Ovary (tissue), 10 donors: ENCODE measurements at places on chromosomes 13 and 19. TPM values are rescaled to one million over a fixed set of nuclear protein-coding genes. Genes with fewer than 3 reads are reported as not detected.

ZMYM5 gene
- 15.9 TPM for total RNA-seq

CD33 gene
- 5.0 TPM for total RNA-seq

GRCh38 chr19:31290931-31291590 lies 58.2 kb downstream of the TSHZ3 start:
- H3K27ac ChIP-seq = no peak overlapping the region
- no peak overlapping the region for H3K4me3 ChIP-seq
- peaks cover 8% of the 10 kb centered on the region for H3K4me1 ChIP-seq
- no peaks in the 10 kb centered on the region for H3K27me3 ChIP-seq
- no peaks in the 10 kb centered on the region for H3K36me3 ChIP-seq

DNA sequence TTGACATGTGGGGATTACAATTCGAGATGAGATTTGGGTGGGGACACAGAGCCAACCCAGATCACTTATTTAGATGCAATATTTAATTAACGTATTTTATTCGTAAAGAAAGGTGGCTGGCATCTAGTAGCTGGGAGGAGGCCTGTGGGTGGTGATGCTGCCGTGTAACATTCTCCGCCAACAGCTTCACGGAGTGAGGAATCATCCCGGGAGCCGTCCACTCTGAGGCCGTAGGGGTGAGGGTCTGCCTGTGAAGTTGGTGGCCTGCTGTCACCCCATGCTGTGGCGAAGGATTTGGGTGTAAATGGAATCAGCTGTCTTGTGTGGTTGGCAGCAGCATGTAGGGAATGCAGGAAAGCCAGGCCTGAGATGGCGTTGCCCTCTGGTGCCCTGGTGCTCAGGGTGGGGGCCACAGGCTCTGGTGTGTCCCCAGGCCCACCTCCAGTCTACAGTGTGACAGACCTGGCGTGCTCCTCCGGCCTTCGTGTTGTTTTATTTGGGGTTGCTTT lies 3.3 kb upstream of the TEX29 start:
- H3K27me3 ChIP-seq = no peaks in the 10 kb centered on the region
- H3K36me3 ChIP-seq = no peaks in the 10 kb centered on the region
- no peaks in the 10 kb centered on the region for H3K4me1 ChIP-seq
- no peak for DNase-seq

DNA sequence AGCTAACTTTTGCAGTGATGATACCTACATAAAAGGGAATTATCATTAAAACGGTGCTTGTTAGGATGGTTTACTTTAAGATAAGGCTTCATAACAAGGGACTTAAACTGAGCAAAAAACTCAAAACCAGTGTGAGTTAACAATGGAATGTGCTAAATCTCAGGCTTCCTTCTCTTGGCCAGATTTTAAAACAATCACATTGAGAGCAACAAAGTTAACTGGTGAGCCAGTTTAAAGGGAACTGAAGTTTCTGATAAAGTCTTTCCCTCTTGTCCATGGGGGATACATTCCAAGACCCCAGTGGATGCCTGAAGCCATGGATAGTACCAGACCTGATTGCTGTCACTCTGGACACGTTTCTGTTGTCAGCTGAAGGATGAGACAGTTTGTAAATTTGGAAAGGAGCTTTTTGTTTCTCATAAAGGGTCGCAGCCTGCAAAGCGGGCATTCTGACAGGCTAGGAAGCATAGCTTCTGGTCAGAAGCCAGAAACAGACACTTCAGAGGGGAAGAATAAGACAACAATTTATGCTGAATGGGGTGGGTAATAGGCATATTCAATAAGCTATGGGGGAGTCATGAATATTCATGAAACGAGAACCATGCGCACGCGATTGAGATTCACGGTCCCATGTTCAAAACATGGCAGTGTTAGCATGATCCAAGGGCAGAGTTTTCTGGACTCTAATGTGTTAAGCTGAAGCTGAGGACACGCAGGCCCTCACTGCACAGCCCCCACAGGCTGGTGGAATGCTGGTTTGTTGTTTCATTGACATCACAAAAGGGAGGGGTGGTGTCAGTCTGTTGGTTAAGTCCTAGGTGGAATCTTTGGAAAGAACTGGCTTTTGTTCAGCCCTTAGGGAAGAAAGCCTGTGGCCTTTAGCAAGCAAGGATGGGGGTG lies 150.6 kb upstream of the RNF113B start:
- H3K36me3 ChIP-seq = no peaks in the 10 kb centered on the region
- no peak overlapping the region for H3K4me3 ChIP-seq
- DNase-seq = no peak
- no peaks in the 10 kb centered on the region for H3K27me3 ChIP-seq

DNA sequence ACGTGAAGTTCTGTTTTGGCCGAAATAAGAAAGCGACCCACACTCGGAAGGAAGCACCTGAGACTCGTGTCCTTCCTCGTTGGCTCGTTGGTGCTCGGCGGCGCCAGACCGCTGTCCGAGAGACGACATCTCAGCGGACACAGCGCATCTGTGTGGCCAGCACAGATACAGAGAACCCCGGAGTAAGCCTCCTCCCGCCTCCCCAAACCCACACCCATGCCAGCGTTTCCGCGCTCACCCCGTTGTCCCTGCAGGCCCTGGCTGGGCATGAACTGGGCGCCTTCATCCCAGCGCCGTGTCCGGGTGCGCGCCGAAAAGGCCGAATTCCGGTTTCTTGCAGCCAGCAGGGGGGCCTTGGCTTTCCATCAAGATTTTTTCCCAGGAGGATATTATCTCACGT lies 127.6 kb downstream of the SOX1 start:
- no peaks in the 10 kb centered on the region for H3K36me3 ChIP-seq
- H3K4me1 ChIP-seq = no peaks in the 10 kb centered on the region
- H3K4me3 ChIP-seq = no peak overlapping the region
- H3K27me3 ChIP-seq = no peaks in the 10 kb centered on the region
- H3K27ac ChIP-seq = no peak overlapping the region

DNA sequence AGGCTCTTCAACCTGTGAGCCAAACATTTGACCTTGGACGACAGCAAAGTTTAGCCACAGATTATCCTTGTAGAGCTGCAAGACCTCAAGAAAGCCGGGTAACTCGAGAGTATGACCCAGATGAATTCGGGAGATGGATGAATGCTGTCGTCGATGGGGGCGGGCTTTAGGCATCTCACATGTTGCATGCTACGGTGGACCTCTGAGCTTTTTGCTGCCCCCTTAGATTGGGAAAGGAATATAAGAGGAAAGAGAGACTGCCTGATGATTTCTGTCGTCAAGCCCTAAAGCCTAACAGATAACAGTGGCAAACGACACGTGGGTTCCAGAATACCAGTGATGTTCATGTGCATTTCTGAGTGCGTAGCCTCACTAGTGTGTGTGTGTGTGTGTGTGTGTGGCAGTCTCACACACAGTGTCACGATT lies 730 bp upstream of the ABCC4 start:
- H3K27ac ChIP-seq = no peak overlapping the region
- H3K4me1 ChIP-seq = no peaks in the 10 kb centered on the region
- H3K36me3 ChIP-seq = no peaks in the 10 kb centered on the region
- H3K27me3 ChIP-seq = no peaks in the 10 kb centered on the region
- no peak for DNase-seq
- peak overlapping the region; percentile 66 for H3K4me3 ChIP-seq
